ENCODE measurements at places on chromosomes 5 and 9.

DNA sequence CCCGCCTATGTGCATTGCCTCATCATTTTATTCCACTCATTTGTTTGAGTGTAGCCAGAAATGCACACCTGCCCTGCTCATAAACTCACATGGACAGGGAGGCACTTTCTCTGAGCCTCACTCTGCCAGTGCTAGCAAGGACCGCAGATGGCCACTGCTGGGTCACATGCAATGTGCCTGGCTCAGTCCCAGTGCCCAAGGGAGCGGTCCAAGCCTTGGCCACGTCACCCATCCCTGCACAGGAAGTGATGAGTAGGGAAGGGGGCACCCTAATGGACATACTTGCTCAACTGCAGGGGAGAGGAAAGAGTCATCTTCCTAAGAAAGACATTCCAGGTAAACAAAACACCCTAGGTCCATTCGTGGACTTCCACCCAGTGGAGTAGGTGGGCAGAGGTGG, 630.9 kb downstream of the IRX1 start:
- no peak for DNase-seq

- peak; percentile 64 for DNase-seq
Observed at GRCh38 chr9:14203356-14204056, 110.4 kb downstream of the NFIB start.

GRCh38 chr5:136458481-136458880, 93.1 kb upstream of the TRPC7 start:
- no peak for DNase-seq

DNA sequence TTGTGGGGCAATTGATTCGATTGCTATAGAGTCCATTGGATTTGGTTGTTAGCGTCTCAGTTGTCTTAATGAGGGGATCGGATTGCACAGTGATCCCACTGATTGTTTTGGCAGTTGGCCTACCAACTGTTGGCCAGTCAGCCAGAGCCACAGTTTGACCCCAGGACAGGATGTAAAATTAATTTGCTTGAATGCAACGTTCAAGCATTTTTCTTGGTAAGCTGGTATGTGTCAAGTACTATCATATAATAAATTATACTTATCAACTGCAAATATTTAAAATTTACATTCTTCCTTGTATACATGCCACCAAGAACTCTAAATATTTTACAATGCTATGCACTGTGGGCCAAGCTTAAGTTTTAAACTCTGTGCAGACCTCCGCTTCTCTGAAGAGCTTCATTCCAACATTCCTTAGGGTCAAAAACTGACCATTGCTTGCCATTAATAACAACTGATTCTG, 80.4 kb upstream of the OSMR start:
- DNase-seq: peak; percentile 51

- DNase-seq: no peak
Observed at GRCh38 chr5:168852329-168852728, 273.2 kb upstream of the PANK3 start.

GRCh38 chr5:118553662-118554061, 434.7 kb downstream of the DTWD2 start:
- DNase-seq: peak; percentile 100

DNA sequence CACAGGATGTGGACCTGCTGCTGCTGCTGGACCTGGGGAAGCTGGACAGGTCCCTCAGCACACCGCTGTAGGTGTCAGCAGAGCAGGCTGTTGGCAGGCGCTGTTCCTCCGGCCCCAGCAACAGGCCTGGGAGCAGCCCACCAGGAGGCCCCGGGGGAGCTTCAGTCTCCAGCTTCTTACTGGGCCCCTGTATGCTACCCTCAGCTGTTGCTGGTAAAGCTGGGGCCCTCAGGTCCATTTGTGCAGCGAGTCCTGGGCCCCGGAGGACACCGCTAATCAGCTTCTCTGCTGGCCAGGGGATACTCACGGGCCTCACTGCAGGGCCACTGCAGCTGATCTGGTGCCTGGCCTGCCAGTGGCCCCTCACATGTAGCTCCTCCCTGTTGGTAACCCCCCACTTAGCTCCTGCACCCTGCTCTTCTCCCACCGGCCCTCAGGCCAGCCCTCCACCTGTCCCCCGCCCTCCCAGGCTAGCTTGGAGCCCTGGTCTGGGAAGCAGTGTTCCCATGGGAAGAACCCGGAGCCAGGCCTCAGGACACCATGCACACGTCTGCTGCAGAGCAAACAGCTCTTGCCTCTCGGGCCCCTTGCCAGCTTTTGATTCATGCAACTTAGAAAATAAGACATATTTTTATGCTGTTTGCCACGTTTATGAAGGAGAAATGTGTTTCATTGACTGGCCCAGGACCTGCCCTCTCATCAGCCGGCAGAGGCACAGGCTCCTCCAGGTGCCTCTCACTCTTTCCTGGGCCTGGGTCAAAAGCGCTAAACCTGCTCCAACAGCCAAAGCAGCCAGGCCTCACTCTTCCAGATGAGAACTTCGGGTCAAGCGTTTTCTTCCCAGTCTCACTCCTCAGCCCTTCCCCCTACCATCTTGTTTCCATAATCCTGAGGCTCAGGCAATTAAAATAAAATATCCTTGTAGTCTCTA, 61.0 kb upstream of the ADAMTS2 start:
- peak; percentile 26 for DNase-seq

DNA sequence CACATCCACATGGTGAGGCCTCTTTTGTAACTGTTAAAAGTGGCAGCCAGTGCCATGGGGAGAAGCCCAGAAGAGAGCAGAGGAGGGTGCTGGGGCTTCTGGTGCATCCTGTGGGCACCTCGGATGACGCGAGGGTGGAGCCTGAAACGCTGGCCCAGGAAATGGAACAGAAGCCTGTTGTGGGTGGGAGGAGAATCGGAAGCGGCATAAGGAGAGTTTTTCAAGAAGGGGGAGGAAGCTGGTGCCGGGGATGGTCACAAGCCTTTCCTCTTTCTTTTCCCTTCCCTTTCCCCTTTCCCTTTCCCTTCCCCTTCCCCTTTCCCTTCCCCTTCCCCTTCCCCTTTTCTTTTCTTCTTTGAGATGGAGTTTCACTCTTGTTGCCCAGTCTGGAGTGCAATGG, 12.9 kb downstream of the ANKRD33B start:
- DNase-seq: no peak

DNA sequence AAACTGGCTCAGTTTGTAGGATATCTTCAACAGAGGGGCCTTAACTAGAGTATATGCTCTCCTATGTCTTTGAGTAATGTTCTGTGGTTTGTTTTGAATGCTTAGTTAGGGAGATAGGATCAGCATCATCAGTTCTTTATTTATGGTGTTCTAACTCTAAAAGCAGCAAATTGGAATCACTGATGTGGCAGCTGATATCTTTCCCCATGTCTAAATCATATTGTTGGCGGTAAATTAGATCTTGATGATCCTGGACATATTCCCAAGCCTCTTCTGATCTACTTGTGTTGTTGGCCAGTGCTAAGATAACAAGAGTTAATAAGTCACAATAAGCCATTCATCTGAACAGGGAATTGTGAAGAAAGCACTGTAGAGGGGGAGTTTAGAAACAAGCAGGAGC, 332.4 kb upstream of the DAB2 start:
- DNase-seq: no peak

- no peak for DNase-seq
Observed at GRCh38 chr5:90201923-90202322, 207.6 kb downstream of the CETN3 start.

DNA sequence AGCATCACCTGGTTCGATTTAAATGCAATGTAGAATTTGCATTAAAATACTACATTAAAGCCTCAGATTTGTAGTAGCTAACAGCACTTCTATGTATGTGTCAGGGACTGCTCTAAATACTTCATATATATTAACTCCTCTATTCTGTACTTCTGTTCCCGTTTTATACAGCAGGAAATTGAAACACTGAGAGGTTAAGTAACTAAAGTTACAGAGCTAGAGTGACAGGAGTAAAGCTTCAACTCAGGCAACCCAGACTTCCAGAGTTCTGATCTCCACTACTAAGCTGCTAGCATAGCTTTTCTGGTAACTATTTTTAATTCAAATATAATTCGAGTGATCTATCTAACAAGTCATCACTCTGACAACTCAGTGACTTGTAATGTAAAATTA, 619 bp upstream of the APC start:
- DNase-seq: no peak

GRCh38 chr5:75623846-75624245, 12.6 kb downstream of the ANKDD1B start:
- no peak for DNase-seq

GRCh38 chr5:55994495-55994997, at the start of gene IL6ST:
Gene IL6ST (minus strand): TSS chr5:55994963. CDS start chr5:55976278, 18,685 bp downstream.
- peak; percentile 68 for DNase-seq

DNA sequence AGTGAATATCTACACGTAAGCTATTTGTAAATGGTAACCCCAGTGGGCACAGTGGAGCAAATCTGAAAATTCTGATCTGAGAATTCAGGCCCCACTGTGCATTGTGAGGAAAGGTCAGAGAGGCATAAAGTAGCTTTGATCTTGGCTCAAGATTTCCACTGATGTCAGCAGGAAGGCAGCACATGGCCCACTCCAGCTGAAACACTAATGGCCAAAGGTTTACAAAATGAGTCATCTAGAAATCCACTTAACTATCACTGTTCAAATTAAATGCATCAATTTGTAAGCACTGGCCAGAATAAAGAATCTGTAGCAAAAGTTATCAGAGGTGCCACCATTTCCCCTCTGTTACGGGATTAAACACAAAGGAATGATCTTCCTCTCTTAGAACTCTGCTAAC, 191.6 kb downstream of the C9orf152 start:
- DNase-seq: peak; percentile 53

GRCh38 chr5:28685794-28686193, 1647.4 kb upstream of the CDH9 start:
- no peak for DNase-seq

GRCh38 chr5:170277867-170278281, 19.7 kb downstream of the LCP2 start:
- no peak for DNase-seq

DNA sequence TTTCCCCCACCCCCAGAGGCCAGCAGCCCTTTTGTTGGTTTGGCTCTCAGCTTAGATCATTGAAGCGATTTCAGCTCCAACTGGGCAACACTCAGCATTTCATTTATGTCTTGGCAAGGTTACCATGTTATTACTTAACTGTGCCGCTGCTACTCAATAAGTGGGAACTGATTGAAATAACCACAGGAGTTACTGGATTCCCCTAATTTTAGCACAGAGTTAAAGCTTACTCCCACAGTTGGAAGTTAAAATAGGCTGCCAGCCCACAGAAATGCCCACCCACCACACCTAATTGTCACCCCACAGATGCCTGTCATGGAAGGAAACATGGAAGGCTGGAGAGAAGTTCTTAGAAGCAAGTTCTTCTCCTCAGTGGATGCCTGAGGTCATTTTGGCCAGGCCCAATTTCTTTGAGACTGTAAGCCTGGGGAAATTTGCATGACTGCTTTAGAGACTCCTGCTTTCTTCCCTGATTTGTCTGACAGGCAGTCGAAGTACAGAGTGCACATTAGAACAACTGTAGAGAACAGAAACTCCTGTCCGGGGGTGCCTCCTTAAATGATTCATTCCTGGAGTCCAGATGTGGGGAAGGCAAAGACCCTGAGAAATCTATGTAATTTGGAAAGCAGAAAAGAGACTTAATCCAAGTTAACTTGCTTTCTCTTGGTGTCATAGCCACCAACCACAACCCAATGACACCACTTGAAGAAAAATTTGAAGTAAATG, 370.0 kb downstream of the ZSWIM6 start:
- peak; percentile 1 for DNase-seq

- no peak for DNase-seq
Observed at GRCh38 chr5:111159845-111160244, 64.3 kb upstream of the CAMK4 start.

- no peak for DNase-seq
Observed at GRCh38 chr5:151615431-151615830, 24.3 kb upstream of the FAT2 start.

DNA sequence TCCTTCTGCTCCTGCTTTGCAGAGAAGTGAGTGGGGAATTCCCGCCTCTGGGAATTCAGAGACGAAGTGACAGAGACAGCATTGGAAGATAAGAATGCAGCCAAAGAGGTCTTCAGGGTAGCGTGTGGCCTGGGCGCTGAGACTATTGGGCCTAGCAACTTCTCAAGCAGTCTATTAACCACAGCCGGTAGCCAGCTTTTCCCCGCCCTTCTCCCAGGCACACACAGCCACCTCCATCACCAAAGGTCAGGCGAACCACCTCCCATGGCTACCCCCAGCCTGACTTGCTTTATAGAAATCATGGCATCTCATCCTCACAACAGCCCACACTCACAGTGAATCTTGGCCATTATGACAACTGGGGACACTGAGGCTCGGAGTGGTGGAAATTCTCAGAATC, 124.2 kb downstream of the KCNIP1 start:
- no peak for DNase-seq

GRCh38 chr5:35484241-35484640, 133.4 kb upstream of the SPEF2 start:
- DNase-seq: no peak

DNA sequence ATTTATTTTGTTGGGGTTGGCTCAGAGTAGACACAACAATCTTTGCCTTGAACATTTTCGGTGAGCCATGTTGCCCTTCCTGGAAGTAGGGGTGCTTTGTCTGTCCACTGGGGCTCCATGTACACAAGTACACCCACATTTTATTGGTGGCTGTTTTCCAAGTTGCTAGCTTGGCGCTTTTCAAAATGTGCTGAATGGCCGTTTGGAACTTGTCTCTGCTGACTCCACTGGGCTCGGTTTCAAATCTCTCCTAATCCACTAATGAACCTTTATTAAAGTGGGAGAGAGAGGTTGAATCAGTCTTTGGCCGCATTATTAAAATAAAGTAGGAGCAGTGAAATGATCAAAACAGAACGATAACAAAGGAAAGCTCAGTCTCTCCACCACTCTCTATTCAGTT, 64.6 kb upstream of the TAF11L2 start:
- no peak for DNase-seq

Measured in fibroblast of gingiva (primary cell).